ENCODE measurements at places on chromosomes 12 and 14. TPM values are rescaled to one million over a fixed set of nuclear protein-coding genes. Genes with fewer than 3 reads are reported as not detected.

- no peaks in the 10 kb centered on the region for H3K36me3 ChIP-seq
- H3K27me3 ChIP-seq, result no peaks in the 10 kb centered on the region
- H3K4me3 ChIP-seq, result peak within 1 kb of the TSS; percentile 57
- no peak for DNase-seq
Measured at GRCh38 chr12:91111366-91112325, at the start of gene LUM. TSS of gene LUM (minus strand) at chr12:91111494. CDS start at chr12:91108979, 2,515 bp downstream.

DNA sequence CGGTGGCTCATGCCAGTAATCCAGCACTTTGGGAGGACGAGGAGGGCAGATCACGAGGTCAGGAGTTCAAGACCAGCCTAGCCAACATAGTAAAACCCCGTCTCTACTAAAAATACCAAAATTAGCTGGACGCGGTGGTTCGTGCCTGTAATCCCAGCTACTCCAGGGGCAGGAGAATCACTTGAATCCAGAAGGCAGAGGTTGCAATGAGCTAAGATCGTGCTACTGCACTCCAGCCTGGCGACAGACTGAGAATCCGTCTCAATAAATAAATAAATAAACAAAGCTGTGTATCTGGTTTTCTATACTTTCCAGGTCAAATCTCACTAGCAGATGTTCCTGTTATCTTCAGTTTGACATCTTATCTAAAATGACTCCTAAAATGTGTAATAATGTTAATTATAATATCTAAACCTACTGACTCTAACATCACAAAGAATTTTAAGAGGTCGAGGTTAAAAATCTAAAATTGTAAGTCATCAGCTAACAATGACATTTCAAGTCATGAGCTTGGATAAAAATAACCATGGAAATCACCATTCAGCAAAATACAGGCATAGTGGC is 2.4 kb upstream of the SRP54 start:
- no peak overlapping the region for H3K4me3 ChIP-seq
- H3K27ac ChIP-seq, result peak overlapping the region; percentile 95
- H3K4me1 ChIP-seq, result no peaks in the 10 kb centered on the region
- no peak for DNase-seq

The RPGRIP1 gene
- 10.4 TPM for total RNA-seq

The KRT72 gene
- not detected for total RNA-seq

DNA sequence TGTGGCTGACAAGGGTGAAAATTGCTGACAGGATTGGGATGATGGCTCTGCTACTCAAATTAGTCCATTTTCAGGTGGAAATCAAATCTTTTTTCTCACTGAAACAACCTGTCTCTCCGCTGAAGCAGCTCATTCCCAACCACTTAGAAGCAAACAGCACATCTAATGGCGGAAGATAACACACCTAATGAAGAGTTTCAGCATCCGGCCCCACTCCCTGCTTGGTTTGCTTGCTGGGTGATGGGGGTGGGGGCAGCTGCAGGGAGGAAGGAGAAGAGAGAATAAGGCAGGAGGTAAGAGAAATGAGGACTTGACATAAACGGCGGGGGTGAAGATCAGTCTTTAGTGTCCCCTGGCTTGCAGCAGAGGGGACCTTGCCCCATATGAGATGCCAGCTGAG is 4.0 kb downstream of the SYNDIG1L start:
- DNase-seq, result no peak
- H3K27me3 ChIP-seq, result no peaks in the 10 kb centered on the region
- H3K4me3 ChIP-seq, result no peak overlapping the region
- no peak overlapping the region for H3K27ac ChIP-seq

- no peak for DNase-seq
- no peaks in the 10 kb centered on the region for H3K27me3 ChIP-seq
- H3K36me3 ChIP-seq, result no peaks in the 10 kb centered on the region
- no peak overlapping the region for H3K4me3 ChIP-seq
- H3K27ac ChIP-seq, result no peak overlapping the region
Measured at GRCh38 chr14:32102152-32102787, 25.2 kb downstream of the ARHGAP5 start.

- peaks cover 5% of the 10 kb centered on the region for H3K4me1 ChIP-seq
- H3K27ac ChIP-seq, result peak overlapping the region; percentile 81
- no peaks in the 10 kb centered on the region for H3K36me3 ChIP-seq
- H3K4me3 ChIP-seq, result no peak overlapping the region
- no peaks in the 10 kb centered on the region for H3K27me3 ChIP-seq
- no peak for DNase-seq
Measured at GRCh38 chr14:75401361-75401760, 26.5 kb upstream of the JDP2 start.

DNA sequence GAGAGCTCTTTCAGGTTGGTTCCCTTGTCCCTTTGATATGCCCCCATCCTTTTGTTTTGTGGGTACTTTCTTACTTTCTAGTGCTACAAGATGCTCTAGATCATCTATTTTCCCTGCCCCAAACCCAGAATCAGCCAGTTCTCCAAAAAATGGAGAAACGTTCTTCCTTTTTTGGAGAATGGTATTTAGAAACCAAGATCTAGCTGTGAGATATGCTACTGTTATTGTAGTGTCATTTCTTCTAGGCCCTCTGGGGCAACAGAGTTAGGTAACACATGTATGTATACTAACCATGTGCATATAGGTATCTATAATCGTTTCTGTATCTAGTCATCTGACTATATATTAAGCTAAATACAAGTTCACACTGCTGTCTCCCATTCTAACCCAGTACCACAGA is 6.9 kb upstream of the IGFBP6 start:
- H3K27me3 ChIP-seq, result no peaks in the 10 kb centered on the region
- H3K4me3 ChIP-seq, result no peak overlapping the region
- no peaks in the 10 kb centered on the region for H3K36me3 ChIP-seq

The WSB2 gene
- 40.0 TPM for total RNA-seq

The CLMN gene
- total RNA-seq, result 23.7 TPM

The DIO3 gene
- total RNA-seq, result 1.6 TPM

GRCh38 chr12:127363392-127363791 is 903.6 kb upstream of the TMEM132C start:
- H3K27ac ChIP-seq, result no peak overlapping the region
- no peak for DNase-seq
- H3K4me1 ChIP-seq, result no peaks in the 10 kb centered on the region
- H3K36me3 ChIP-seq, result no peaks in the 10 kb centered on the region

DNA sequence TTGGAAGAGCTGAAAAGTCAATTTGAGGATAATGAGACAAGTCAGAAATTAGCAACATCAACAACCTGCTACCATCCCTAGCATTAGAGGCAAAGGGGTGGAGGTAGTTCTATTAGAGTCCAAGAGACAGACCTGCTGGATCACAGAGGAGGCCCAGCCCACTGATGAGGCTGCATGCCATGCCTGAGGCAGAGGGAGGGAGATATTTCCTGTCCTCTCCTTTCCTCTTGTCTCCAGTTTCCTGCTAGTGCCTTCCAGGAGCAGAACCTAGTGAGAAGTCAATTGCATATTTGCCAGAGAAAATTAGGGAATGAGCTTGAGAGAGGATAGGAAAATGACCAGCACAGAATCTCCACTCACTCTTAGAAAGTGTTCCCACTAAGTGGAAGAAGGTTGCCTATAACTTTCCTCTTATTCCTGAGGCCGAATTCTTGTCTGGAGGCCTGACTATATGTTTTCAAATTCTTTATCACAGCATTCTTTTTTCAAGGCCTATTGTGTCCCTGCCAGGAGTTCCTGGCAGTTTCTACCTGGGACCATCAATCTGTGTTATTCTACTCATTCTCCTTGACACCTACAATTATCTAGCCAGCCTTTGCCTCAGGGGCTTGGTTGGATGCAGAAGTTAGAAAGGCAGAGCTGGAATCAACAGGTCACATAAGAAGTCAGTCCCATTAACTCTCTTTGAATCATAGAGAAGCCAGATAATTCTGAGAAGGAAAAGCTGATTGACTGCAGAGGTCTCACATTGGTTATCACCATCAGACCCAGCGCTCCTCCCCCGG is 121.9 kb downstream of the EMP1 start:
- no peak overlapping the region for H3K4me3 ChIP-seq
- no peaks in the 10 kb centered on the region for H3K36me3 ChIP-seq
- no peak overlapping the region for H3K27ac ChIP-seq

DNA sequence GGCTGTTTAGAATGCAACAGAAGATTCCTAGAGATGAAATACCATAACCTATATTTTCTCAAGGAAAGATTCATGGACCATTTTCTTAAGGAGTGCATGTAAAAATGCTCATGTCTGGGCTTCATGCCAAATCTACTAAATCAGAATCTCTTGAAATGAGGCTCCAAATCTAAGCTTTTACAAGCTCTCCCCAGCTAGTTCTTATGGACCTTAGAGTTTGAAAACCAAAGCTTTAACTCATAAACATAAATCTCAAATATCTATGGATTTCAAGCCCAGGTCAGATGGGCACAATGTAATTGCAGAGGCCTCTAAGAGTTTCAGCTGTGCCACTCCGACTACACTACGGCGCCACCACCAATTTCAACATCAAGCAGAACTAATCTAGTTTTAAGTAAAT is 117.3 kb upstream of the CAND1 start:
- no peaks in the 10 kb centered on the region for H3K4me1 ChIP-seq
- DNase-seq, result no peak
- no peaks in the 10 kb centered on the region for H3K36me3 ChIP-seq
- H3K27ac ChIP-seq, result no peak overlapping the region
- no peak overlapping the region for H3K4me3 ChIP-seq

GRCh38 chr12:41225179-41225578 is 37.1 kb downstream of the PDZRN4 start:
- no peak overlapping the region for H3K4me3 ChIP-seq
- H3K27me3 ChIP-seq, result no peaks in the 10 kb centered on the region
- H3K4me1 ChIP-seq, result no peaks in the 10 kb centered on the region
- no peak overlapping the region for H3K27ac ChIP-seq

DNA sequence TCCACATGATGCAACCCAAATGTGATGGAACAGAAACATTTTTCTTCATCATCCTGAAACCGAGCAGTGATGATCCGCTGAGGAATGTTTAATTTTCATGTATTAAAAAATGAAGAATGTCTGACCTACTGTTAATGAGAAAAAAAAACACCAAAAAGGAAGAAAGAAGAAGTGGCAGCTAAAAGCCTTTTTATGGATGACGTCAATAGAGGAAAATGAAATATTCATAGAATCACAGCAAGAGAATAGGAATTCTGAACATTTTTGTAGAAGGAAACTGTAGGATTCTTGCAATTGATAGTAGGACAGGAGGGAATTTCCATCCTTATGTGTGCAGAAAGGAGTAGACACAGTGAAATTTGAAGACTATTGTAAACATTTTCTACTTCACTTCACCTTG is 112.9 kb downstream of the PRKCH start:
- no peaks in the 10 kb centered on the region for H3K4me1 ChIP-seq
- H3K36me3 ChIP-seq, result no peaks in the 10 kb centered on the region
- no peak for DNase-seq
- no peaks in the 10 kb centered on the region for H3K27me3 ChIP-seq

DNA sequence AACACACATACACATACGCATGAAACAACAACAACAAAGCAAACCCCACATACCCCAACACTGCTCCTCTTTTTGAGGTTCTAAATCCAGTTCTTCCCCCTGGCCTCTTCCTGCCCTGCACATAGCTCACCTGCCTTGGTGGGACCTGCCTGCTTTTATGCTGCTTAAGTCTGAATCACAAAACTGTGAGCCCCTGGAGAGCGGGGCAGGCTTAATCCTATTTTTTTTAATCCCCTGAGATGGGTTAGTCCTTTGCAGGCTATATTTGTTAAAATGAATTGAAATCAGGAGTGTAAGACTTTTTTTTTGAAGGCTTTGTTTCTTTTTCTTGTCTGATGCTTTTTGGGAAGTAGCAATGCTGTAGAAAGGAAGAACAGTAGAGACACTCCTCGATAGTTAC is 84.6 kb upstream of the MAX start:
- H3K4me3 ChIP-seq, result no peak overlapping the region

- H3K27me3 ChIP-seq, result no peaks in the 10 kb centered on the region
- H3K36me3 ChIP-seq, result no peaks in the 10 kb centered on the region
- no peak overlapping the region for H3K27ac ChIP-seq
- no peaks in the 10 kb centered on the region for H3K4me1 ChIP-seq
Measured at GRCh38 chr12:22248121-22248520, 86.4 kb downstream of the ST8SIA1 start.

GRCh38 chr12:4934407-4935035 is 24.8 kb downstream of the KCNA1 start:
- H3K36me3 ChIP-seq, result no peaks in the 10 kb centered on the region
- H3K4me1 ChIP-seq, result no peaks in the 10 kb centered on the region
- no peak for DNase-seq
- H3K4me3 ChIP-seq, result no peak overlapping the region
- H3K27ac ChIP-seq, result no peak overlapping the region

- no peaks in the 10 kb centered on the region for H3K4me1 ChIP-seq
- no peak for DNase-seq
- no peaks in the 10 kb centered on the region for H3K36me3 ChIP-seq
- peak overlapping the region; percentile 59 for H3K27ac ChIP-seq
- H3K4me3 ChIP-seq, result peak overlapping the region; percentile 68
Measured at GRCh38 chr14:64465831-64466554, 694 bp downstream of the AKAP5 start.

The NYNRIN gene
- total RNA-seq, result 6.4 TPM

The GPR162 gene
- 2.6 TPM for total RNA-seq

The RNU4-1 gene
- total RNA-seq, result under 0.01 TPM

The SLC17A8 gene
- total RNA-seq, result not detected

The METAP2 gene
- 59.6 TPM for total RNA-seq

The STAT6 gene
- 146 TPM for total RNA-seq

- H3K4me1 ChIP-seq, result peaks cover 27% of the 10 kb centered on the region
- peak overlapping the region; percentile 95 for H3K27ac ChIP-seq
- no peaks in the 10 kb centered on the region for H3K36me3 ChIP-seq
- no peak overlapping the region for H3K4me3 ChIP-seq
- DNase-seq, result no peak
- H3K27me3 ChIP-seq, result no peaks in the 10 kb centered on the region
Measured at GRCh38 chr12:122873540-122873939, 22.4 kb downstream of the VPS37B start.

- no peak overlapping the region for H3K4me3 ChIP-seq
- no peaks in the 10 kb centered on the region for H3K27me3 ChIP-seq
- H3K27ac ChIP-seq, result no peak overlapping the region
Measured at GRCh38 chr14:38527502-38527878, 271.6 kb upstream of the CLEC14A start.

The CFAP54 gene
- total RNA-seq, result 0.48 TPM

GRCh38 chr12:10730559-10730958 is 7.4 kb upstream of the YBX3 start:
- no peaks in the 10 kb centered on the region for H3K27me3 ChIP-seq
- H3K27ac ChIP-seq, result no peak overlapping the region
- H3K4me1 ChIP-seq, result no peaks in the 10 kb centered on the region
- DNase-seq, result no peak
- no peak overlapping the region for H3K4me3 ChIP-seq
